Upper lobe of right lung (tissue), 1 donor: ENCODE measurements at places on chromosomes 16 and 17. TPM values are rescaled to one million over a fixed set of nuclear protein-coding genes. Genes with fewer than 3 reads are reported as not detected.

GRCh38 chr17:21452377-21453143, 76.4 kb downstream of the KCNJ12 start:
- peaks cover 6% of the 10 kb centered on the region for H3K27me3 ChIP-seq
- peak overlapping the region; percentile 24 for H3K4me3 ChIP-seq

GRCh38 chr16:85735225-85735635, 15.7 kb downstream of the C16orf74 start:
- no peak overlapping the region for H3K4me3 ChIP-seq

DNA sequence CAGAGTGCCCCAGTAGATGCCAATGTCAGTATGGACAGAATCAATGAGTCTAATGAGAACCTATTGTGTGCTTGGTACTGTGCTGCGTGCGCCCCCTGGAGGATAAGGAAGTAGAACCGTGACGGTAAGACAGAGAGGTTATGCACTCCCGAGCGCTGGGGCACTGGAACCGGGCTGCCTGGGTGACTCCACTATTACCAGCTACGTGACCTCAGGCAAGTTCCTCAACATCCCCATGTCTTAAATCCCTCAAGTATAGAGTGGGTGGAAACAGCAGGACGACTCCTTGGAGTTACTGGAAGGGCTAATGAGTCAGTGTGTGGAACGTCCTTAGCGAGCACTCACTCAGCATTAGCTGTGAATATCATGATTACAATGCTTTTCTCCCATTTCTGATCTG, 16.2 kb downstream of the CHST4 start:
- H3K27me3 ChIP-seq: no peaks in the 10 kb centered on the region
- no peak overlapping the region for H3K27ac ChIP-seq
- no peaks in the 10 kb centered on the region for H3K4me1 ChIP-seq
- peak; percentile 70 for DNase-seq

- H3K27ac ChIP-seq: no peak overlapping the region
- no peak for DNase-seq
- no peaks in the 10 kb centered on the region for H3K27me3 ChIP-seq
- H3K36me3 ChIP-seq: no peaks in the 10 kb centered on the region
These were observed 139.0 kb downstream of the STX8 start for GRCh38 chr17:9436630-9437029.

GRCh38 chr16:3935921-3936320, 55.4 kb upstream of the CREBBP start:
- H3K36me3 ChIP-seq: no peaks in the 10 kb centered on the region
- peaks cover 13% of the 10 kb centered on the region for H3K4me1 ChIP-seq
- peak; percentile 50 for DNase-seq

DNA sequence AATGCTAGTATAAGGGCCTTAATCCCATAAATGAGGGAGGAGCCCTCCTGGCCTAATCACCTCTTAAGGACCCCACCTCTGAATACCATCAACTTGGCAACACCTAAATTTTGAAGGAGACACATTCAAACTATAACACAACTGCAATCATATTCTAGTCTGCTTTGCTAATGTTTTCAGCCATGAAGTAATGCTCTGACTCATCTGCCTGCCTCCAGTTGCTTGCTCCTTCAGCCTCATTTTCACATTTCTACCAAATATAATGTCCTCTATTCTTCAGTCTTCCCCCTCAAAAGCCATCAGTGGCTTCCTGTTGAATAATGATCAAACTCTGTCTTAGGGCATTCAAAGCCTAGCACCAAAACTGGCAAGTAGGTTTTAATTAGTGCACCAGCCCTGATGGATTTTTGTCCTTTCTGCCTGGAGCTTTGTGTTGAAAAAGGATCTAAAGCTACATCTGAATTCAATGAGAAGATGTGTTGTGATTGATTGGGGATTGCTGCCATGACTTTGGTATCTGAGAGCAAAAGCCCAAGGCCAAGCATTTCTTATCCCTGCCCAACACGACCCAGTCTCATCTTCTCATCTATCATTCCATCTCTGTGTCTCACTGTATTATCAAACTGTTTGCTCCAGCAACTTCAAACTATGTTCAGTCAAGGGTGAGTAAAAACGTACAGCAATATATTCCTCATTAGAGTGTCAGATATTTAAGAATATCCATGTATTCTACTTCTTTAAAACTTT, 140.8 kb upstream of the ELAC2 start:
- DNase-seq: no peak
- H3K4me1 ChIP-seq: no peaks in the 10 kb centered on the region
- H3K4me3 ChIP-seq: no peak overlapping the region
- no peaks in the 10 kb centered on the region for H3K36me3 ChIP-seq

GRCh38 chr16:73504591-73505575, 457.0 kb upstream of the ZFHX3 start:
- H3K27me3 ChIP-seq: no peaks in the 10 kb centered on the region
- DNase-seq: no peak
- H3K27ac ChIP-seq: no peak overlapping the region
- no peaks in the 10 kb centered on the region for H3K4me1 ChIP-seq
- H3K4me3 ChIP-seq: no peak overlapping the region
- H3K36me3 ChIP-seq: no peaks in the 10 kb centered on the region

DNA sequence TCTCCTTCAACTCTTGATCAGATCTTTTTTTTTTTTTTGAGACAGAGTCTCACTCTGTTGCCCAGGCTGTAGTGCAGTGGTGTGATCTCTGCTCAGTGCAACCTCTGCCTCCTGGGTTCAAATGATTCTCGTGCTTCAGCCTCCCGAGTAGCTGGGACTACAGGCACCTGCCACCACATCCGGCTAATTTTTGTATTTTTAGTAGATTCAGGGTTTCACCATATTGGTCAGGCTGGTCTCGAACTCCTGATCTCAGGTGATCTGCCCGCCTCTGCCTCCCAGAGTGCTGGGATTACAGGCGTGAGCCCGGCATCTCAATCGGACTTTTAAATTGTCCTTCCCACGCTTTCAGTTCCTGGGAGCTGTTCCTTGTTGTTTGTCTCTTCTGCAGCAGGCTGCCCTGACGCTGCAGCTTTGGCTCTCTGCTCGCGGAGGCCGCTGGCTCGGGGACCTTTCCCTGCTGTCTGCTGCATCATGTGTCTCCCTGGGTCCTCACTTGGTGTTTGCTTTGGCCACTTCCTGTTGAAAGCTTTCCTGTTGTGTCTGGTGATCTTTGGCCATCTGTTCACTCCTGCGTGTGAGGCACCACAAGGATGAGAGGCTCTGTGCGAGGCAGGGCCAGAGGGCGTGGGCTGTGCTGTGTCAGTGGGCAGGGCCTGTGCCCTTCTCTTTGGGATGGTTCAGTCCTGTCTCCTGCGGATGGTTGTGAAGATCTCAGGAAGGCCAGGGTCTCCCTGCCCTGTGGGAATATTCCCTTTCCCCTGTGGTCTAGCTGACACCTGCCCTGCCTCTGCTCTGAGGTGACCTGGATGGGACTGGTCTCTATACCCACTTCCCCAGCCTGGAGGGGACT, 18.4 kb upstream of the CAPN15 start:
- H3K27ac ChIP-seq: no peak overlapping the region
- no peak overlapping the region for H3K4me3 ChIP-seq
- H3K27me3 ChIP-seq: no peaks in the 10 kb centered on the region
- no peaks in the 10 kb centered on the region for H3K4me1 ChIP-seq
- no peaks in the 10 kb centered on the region for H3K36me3 ChIP-seq
- no peak for DNase-seq

DNA sequence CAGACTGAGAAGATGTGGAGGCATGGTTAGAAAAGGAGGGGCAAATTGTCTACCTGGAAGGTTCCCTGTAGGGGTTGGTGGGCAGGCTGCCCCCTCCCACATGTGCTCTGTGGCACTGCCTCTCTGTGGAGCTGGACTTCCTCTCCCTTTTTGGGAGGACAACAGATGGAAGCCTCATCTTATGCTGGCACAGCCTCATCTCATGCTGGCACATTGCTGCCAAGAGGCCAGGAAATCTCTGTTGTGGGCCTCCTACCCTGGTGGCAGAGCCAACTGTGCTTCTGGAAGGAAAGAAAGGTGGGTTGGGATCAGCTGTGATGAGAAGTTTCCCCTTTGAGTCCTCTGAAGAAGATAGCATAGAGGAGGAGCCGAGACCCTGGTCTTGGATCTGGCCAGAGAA, 19.7 kb upstream of the BRD7 start:
- H3K4me3 ChIP-seq: no peak overlapping the region
- no peaks in the 10 kb centered on the region for H3K36me3 ChIP-seq
- no peak overlapping the region for H3K27ac ChIP-seq
- H3K4me1 ChIP-seq: no peaks in the 10 kb centered on the region
- peaks cover 3% of the 10 kb centered on the region for H3K27me3 ChIP-seq

- H3K27ac ChIP-seq: no peak overlapping the region
- H3K36me3 ChIP-seq: no peaks in the 10 kb centered on the region
- H3K4me1 ChIP-seq: peaks cover 3% of the 10 kb centered on the region
- no peaks in the 10 kb centered on the region for H3K27me3 ChIP-seq
These were observed 24.9 kb upstream of the CRYM start for GRCh38 chr16:21302898-21303528.

- no peak for DNase-seq
- H3K4me3 ChIP-seq: no peak overlapping the region
- no peaks in the 10 kb centered on the region for H3K4me1 ChIP-seq
- no peaks in the 10 kb centered on the region for H3K27me3 ChIP-seq
- H3K36me3 ChIP-seq: no peaks in the 10 kb centered on the region
These were observed 36.7 kb upstream of the HELZ start for GRCh38 chr17:67281743-67282142.

DNA sequence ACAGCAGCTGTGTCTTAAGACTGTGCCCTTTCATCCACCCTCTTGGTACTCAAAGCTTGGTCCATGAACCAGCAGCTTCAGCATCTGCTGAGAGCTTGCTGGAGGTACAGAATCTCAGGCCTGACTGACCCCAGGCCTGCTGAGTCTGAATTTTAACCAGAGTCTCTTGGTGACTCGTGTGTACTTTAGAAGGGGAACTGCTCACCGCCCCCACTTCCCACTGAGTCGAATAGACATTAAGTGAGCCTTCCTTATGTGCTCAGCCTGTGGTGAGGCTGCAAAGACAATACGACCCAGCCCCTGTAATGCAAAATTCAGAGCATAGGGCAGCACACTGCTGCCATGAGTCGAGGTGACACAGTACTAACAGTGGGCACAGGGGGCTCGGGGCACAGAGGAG, 662.8 kb downstream of the WWOX start:
- H3K27ac ChIP-seq: no peak overlapping the region
- no peak overlapping the region for H3K4me3 ChIP-seq
- H3K4me1 ChIP-seq: no peaks in the 10 kb centered on the region
- H3K27me3 ChIP-seq: no peaks in the 10 kb centered on the region
- H3K36me3 ChIP-seq: no peaks in the 10 kb centered on the region

DNA sequence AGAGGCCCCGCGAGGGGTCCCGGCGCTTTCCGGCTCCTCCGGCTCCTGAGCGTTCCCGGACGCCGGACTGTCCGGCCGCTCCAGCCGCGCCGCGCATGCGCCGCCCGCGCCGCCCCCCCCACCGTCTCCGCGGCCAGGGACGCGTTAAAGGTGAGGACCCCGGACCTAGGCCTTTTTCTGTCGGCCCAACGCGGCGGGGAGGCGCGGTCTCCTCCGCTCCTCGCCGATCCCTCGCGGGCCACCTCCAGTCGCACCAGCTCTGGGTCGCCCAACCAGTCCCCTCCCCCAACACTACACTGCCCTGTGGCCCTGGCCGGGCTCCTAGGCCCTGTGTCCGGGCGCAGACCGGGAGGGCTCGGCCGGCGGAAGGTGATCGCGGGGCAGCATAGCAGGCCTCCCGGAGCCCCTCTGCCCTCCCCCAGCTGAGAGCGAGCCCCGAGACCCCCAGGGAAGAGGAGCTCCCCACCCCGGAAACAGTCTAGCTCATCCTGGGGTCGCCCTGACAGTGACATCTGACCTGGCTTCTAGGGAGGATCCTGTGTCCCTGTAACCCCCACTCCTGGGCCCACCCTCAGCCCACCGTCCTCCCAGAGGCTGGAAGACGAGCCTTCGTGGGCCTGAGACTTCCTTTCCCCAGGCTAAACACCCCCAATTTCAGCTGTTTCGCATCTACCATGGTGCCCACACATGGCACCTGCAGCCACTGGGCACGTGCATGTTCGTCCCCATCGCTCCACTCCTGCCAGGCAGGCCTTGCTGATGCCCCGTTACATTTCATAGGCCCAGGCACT, 14.7 kb upstream of the BCAR1 start:
- no peaks in the 10 kb centered on the region for H3K36me3 ChIP-seq
- H3K27ac ChIP-seq: peak overlapping the region; percentile 93
- peak overlapping the region; percentile 97 for H3K4me3 ChIP-seq
- peaks cover 4% of the 10 kb centered on the region for H3K27me3 ChIP-seq
- DNase-seq: peak; percentile 91
- H3K4me1 ChIP-seq: peaks cover 43% of the 10 kb centered on the region

DNA sequence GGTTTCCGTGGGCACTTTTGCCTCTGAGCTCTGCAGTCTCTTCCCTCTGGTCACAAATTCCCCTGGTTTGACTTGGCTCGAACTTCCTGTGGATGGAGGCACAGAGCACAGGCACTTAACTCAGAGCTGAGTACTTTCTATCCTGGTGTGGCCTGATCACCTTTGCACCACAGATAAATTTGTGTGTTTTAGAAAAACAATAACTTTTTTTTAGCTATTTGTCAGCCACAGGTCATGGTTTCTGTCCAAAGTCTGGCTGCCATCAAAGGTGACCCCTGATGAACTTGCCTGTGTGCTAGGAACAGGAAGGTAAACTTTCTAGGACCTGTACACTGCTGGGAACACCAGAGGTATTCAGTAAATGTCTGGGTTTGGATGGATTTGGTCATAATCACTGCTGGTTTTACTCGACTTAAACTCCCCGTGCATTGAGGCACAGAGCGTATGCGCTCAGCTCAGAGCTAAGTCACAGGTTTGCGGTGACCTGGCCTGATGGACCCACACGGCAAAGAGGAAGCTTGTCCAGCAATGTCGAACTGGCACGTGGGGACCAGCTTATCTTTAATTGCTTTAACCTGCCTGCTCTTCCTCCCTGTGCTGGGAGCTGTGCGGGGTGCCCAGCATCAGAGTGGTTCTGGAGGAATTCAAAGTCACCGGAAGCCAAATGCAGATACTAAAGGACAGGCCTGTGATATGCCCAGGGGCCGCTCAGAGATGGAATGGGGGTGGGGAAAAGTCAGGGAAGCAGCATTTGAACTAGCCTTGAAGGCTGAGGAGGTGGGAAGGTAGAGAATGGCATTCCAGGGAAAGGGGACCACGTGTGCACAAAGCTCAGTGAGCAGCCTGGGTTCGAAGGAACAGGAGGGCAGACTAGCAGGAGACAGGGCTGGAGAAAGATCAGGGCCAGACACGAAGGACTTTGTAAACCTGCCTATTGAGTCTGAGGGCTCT, 12.9 kb downstream of the SLC13A5 start:
- no peaks in the 10 kb centered on the region for H3K36me3 ChIP-seq
- no peak overlapping the region for H3K4me3 ChIP-seq
- no peak overlapping the region for H3K27ac ChIP-seq
- DNase-seq: no peak

GRCh38 chr17:29595943-29596774, 3.2 kb downstream of the ANKRD13B start:
- no peaks in the 10 kb centered on the region for H3K36me3 ChIP-seq
- H3K4me1 ChIP-seq: peaks cover 23% of the 10 kb centered on the region
- H3K4me3 ChIP-seq: no peak overlapping the region
- H3K27ac ChIP-seq: no peak overlapping the region
- no peaks in the 10 kb centered on the region for H3K27me3 ChIP-seq

GRCh38 chr16:84518804-84519341, 14.4 kb upstream of the MEAK7 start:
- H3K36me3 ChIP-seq: no peaks in the 10 kb centered on the region
- no peak overlapping the region for H3K27ac ChIP-seq
- H3K4me1 ChIP-seq: no peaks in the 10 kb centered on the region
- no peaks in the 10 kb centered on the region for H3K27me3 ChIP-seq
- DNase-seq: no peak

TM4SF5 gene
- not detected for total RNA-seq

TK1 gene
- 3.3 TPM for total RNA-seq

SLX4 gene
- total RNA-seq: 5.1 TPM

GPRC5B gene
- total RNA-seq: 21.1 TPM

MYH13 gene
- not detected for total RNA-seq

KRT40 gene
- total RNA-seq: not detected

ADAD2 gene
- total RNA-seq: 0.52 TPM

ADGRG1 gene
- total RNA-seq: 66.9 TPM

TSPAN10 gene
- 1.1 TPM for total RNA-seq

TMC7 gene
- total RNA-seq: 5.0 TPM

REXO5 gene
- total RNA-seq: 1.4 TPM

FCSK gene
- 26.0 TPM for total RNA-seq

MRM1 gene
- 5.6 TPM for total RNA-seq
